Right renal cortex interstitium (tissue), 3 donors: ENCODE measurements at places on chromosomes 4 and X. TPM values are rescaled to one million over a fixed set of nuclear protein-coding genes. Genes with fewer than 3 reads are reported as not detected.

RHOXF1 gene
- polyA plus RNA-seq = 0.58 TPM

RAB9B gene
- polyA plus RNA-seq = 2.4 TPM

JADE3 gene
- 25.0 TPM for polyA plus RNA-seq

ADH1C gene
- 88.0 TPM for polyA plus RNA-seq

GYG2 gene
- polyA plus RNA-seq = 17.1 TPM

MAGEA9B gene
- polyA plus RNA-seq = not detected

CLGN gene
- polyA plus RNA-seq = 6.1 TPM

NDST3 gene
- polyA plus RNA-seq = 3.7 TPM

PLK4 gene
- polyA plus RNA-seq = 21.6 TPM
